ENCODE measurements at places on chromosomes 4 and X.
A peak's percentile ranks its signal among the peaks of the same experiment; 100 is the strongest.

DNA sequence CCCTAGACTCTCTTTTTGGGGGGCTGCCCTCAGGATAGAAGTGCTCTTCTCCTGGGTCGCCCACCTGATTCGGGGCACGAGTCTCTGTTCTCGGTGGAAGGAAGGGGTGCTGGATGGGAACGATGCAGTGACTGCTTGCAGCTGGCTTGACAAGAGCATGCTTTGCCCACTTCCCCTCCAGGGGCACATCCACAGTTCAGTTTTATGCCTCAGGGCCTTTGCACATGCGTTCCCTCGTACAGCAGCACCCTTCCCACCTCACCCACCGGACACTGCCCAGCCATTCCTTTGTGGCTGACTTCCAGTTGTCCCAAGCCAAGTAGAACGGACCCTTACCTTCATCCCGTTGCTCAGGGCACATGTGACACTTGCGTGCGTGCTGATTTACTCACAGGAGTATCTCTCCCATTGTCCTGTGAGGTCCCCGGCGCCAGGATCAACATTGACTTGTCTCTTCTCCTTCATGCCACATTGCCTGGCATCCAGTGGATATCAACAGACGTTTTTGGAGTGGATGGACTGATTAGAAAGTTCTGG, 60.0 kb downstream of the C4orf50 start:
- no peak for DNase-seq

GRCh38 chrX:76643590-76643989, 216.1 kb downstream of the MAGEE1 start:
- DNase-seq = no peak

DNA sequence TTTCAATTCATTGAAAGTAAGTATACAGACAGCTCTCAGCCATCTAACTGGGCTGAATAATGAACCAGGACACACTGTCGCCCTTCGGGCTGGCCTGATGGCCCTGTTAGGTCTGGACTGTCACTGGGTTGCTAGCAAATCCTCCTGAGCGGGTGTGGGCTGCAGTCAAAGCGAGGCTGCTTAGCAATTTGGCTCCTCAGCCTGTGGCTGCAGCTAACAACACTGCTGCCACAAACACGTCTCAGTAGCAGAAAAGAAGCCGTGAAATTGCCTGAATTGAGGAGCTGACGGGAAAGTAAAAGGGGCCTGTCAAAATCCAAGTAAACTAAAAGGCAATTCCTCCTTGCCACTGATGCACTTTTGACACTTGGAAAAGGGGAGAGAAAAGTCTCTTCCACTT, 72.8 kb downstream of the SMIM20 start:
- no peak for DNase-seq

DNA sequence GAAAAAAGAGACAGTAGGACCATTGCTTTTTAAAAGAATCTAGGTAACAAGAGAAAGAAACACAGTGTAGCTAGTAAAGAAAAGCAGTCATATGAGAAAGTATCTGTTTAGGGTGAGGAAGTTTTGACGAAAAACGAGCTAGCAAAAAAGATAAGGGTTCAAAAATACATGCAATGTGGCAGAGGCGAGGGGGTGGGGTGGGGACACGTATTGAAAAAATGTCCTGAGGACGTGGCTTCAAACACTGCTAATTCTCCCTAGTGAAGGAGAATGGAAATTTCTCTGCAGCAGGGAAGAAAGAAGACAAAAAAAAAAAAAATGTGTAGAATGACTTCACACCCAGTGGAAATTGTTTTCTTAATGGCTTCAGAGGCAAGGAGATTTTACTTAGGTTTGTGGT, 856.4 kb upstream of the INTU start:
- DNase-seq = no peak

DNA sequence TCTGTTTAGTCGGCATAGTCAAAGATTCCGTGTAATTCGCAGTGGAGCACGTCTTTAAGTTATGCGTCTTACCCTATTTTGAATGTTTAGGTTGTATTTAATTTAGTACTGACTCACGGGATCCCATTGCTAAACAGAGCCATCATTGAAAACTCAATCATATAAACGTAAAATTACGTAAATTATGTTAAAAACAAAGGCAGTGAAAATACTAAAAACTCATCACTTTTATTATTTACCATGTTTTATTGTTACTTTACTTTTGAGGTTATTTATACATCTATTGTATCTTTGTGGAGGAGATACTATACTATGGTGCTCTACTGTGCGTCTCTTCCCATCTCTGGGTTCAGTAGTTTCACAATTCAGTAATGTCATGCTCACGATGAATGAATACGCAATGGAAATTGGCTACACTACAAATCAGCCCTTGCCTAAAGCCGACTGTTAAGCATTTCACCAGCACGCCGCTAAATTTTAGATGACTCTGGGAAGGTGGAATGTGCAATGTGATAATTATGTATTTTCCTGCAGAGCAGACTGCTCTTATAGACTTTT, 944 bp downstream of the FUNDC2 start:
- DNase-seq = peak; percentile 18

DNA sequence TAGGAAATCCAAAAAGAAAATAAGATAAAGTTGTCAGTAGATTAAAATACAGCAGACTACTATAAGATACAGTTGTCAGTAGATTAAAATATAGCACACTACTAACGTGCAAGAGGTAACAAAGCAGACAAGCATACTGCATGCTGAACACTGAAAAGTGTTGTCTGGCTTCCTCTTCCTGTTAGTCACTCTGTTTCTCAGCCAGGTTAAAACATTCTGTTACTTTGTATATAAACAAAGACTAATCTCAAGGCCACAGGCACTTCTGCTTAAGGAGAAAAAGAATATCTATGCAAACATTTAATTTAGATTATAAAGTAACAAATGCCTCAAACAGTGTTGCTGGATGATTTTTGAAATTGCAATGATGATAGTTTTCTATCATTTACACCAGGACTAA, 41.0 kb upstream of the SCD5 start:
- DNase-seq = no peak

- no peak for DNase-seq
Observed at GRCh38 chr4:98555798-98556445, 102.5 kb downstream of the TSPAN5 start.

DNA sequence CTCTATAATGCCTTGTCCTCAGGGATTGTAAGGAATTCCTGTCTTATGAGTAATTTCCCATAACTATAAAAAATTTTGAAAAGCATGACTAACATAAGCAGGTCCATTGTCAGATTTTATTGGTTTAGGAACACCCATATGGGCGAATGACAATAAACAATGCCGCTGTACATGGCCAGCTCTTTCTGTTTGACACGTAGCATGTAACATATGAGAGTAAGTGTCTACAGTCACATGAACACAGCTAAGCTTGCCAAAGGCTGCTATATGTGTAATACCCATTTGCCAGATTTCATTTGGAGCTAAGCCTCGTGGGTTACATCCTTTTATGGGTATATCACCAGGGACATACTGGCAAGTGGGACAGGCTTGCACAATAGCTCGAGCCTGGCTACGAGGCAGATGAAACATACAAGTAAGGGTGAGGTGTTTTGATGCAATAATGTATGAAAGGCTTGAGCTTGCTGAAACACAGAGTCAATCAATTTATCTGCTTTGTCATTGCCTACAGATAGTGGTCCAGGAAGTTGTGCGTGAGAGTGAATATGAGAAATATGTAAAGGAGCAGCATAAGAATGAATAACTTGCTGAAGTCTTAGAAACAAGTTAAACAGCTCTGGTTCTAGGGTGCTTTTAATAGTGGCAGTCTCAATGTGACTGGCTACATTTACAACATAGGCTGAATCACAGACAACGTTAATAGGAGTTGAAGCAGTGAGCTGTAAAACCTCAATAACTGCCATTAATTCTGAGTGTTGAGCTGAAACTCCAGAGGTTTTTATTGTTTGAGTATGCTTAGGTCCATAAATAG, 67.4 kb upstream of the UGT2B10 start:
- no peak for DNase-seq

DNA sequence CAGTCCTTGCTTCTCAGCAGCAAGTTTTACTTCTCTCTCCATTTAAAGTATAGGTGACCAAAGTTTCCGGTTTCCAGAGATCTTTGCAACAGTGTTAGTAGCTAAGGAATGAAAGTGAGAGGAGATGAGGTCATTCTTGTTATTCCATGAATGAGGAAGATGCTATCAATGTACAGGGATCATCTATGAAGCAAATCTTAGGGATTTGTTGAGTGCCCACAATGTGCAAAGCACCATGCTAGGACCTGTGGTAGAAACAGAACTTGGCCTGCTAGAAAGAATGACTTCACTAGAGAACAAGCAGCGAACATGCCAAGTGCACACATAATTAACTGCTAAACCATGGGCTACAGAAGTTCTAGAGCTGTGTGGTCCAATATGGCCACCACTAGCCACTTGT, 112.5 kb downstream of the MID1 start:
- no peak for DNase-seq

- DNase-seq = no peak
Observed at GRCh38 chrX:40120838-40121580, 23.3 kb upstream of the BCOR start.

DNA sequence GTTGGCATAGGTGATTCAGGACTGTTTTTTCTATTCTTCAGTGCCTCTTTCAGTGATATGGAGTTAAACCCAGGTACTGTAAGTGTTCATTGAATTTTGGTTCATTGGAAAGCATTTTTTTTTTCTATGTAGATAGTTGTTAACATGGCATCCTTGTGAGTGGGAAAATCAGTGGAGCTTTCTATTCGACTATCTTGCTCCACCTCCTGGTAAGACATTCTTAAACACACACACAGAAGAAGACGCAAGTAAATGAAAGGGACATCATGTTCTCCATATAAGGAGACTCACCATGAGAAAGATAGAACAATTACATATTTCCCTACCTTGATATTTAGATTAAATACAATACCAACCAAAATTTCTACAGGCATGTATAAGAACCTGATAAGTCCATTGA, 598.5 kb upstream of the SPANXN1 start:
- DNase-seq = no peak

- no peak for DNase-seq
Observed at GRCh38 chr4:141563723-141564122, 72.7 kb upstream of the IL15 start.

DNA sequence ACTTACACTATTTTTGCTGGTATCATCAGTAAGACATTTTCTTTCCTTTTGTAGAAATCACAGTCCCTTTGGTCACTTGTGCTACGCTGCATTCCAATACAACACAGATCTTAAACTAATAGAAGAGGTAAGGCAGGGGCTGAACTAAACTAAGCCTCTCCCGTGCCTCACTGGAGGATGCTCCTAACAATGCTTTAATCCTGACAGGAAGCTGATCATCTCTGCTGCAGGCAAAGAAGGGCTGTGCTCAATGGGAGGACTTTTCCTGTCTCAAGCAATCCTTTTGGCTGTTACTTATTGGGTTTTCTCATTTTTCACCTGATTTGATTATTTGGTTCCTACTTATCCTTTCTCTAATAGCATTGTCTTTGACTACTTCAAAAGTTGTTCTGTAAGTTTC, 583.1 kb downstream of the INPP4B start:
- DNase-seq = no peak

DNA sequence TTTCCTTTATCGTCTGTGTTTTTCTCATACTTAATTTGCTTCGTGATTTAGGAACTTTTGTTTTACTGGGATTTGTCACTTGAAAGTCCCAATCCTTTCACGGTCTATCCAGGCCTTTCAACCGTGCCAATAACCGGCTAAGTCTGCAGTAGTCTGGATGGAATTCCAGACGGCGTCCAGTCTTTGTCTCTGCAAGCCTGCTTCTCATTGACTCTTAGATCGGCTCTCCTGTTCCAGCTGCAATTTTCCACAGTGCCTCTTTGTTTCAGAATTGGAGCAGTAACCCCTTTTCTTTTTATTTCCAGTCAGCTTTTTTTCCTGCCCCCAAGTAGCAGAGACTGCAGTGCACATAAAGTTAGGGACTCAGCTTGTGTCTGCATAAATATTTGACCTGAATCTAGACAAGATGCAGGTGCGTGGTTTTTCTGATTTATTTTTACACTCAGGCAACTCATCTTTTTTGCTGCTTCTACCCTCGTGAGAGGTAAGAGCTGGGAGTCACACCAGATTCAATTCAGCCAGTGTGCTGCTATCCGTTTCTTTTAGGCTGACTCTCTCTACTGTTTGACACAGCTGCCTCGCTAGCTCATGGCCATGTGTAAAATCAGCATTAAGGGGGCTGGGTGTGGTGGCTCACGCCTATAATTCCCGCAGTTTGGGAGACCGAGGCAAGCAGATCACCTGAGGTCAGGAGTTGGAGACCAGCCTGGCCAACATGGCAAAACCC, 37.4 kb upstream of the DHRSX start:
- no peak for DNase-seq

- DNase-seq = peak; percentile 36
Observed at GRCh38 chr4:188008377-188008776, 12.8 kb downstream of the ZFP42 start.

- peak; percentile 6 for DNase-seq
Observed at GRCh38 chrX:139831675-139832456, 101.0 kb downstream of the ATP11C start.

GRCh38 chr4:2744576-2745270, 11.4 kb downstream of the TNIP2 start:
- no peak for DNase-seq

GRCh38 chr4:30721185-30722091, 1.3 kb downstream of the PCDH7 start:
- DNase-seq = no peak

- DNase-seq = no peak
Observed at GRCh38 chr4:3648731-3649130, 116.5 kb upstream of the LRPAP1 start.

GRCh38 chr4:124401606-124402005, 310.9 kb downstream of the ANKRD50 start:
- no peak for DNase-seq

DNA sequence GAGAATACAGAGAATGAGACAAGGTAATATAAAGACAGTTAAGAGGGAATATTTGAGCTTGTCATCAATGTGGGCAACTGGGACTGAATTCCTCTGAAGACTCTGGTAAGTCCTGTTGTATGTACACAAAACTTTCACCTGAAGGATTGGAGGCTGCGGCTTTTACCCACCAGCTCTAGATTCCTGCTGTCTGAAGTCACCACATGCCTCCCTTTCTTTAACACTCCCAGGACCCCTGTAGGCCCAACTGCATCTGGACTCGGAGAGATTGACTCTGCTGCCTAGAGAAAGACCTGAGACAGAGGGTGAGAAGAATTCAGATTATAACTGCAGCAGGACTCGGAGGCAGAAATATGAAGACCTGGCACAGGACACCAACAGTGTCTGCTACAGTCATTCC, 1048.0 kb downstream of the PDHA2 start:
- DNase-seq = no peak

Measured in brain pericyte (primary cell).